Right ventricle myocardium inferior (tissue), 1 donor: ENCODE measurements at places on chromosomes 6 and 20. TPM values are rescaled to one million over a fixed set of nuclear protein-coding genes. Genes with fewer than 3 reads are reported as not detected.

POFUT1 gene
- 24.5 TPM for total RNA-seq

PROKR2 gene
- total RNA-seq, result not detected

KHDC1L gene
- total RNA-seq, result not detected

STK4 gene
- total RNA-seq, result 10.3 TPM

SIRPB2 gene
- 4.0 TPM for total RNA-seq

PI16 gene
- total RNA-seq, result 15.1 TPM

DNA sequence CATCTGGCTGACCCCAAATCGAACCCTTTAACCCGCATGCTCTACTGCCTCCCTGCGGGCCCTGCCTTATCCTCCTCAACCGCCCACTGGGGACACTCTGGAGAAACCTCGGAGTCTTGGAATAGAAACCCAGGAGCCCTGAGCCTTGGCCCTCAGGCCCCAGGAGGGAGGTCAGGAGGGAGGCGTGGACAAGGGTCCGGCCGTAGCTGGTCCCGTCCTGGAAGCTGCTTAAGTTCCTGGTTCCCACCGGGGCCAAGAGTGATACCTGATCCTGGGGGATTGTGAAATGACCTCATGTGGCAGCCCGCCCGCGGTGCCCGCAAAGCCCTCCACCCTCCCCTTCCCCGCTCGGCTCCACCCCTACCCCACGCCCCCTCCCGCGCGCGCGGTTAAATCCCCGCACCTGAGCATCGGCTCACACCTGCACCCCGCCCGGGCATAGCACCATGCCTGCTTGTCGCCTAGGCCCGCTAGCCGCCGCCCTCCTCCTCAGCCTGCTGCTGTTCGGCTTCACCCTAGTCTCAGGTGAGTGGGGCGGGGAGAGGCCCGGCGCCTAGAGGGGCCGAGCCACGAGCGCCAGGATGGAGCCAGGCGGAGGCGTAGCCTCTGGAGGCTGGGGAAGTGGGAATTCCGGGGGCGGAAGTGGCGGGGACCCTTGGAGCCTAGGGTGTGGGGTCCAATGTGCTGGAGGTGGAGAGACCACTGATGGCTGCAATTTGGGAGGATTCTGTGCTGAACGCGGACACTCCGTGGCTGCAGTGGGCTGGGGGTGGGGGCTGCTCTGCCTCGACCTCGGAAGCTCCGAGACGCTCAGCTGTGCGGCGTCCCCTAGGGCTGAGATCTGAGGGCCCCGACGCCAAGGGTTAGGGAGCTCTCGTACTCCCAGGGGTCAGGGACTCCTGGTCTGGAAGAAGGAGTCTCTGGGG is at the start of gene WFDC2:
TSS of gene WFDC2 (plus strand) at position 418 of the 926 bp plus-strand sequence. CDS start at position 447, 29 bp downstream.
- no peak for DNase-seq

- DNase-seq, result no peak
Observed at GRCh38 chr6:138652824-138653223, 120.7 kb upstream of the CCDC28A start.

DNA sequence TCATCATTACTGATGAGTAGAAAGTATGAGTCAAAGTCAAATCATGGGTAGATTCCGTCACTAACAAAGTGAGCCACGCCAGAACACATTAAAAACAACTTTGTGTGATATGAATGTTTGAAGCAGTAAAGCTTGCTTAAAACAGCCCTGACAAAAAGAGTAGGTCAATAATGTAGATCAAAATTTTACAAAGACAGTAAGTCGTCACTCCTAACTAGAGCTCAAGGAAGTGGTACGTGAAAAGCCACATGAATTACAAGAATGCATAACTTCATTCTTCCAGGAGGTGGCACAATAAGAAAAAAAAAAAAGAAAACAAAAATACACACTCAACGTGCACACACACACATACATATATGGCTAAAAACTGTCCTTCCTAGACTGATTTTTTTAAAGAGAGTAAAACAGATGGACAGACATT is 69.9 kb downstream of the HACE1 start:
- no peak for DNase-seq

DNA sequence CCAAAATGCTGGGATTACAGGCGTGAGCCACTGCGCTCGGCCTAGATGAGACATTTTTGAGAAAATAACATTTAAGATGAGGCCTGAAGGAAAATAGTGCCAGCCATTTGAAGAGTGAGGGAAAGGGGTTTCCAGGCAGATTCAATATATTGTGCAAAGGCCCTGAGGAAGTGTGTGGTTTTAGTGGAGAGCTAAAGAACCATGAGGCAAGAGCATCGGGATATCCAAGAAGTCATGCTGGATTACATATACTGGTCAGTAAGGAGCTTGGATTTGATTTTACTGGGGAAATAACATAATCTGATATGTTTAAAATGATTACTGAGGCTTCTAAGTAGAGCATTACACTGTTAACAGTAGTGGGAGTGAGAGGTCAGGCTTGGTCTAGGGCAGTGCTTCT is 47.0 kb downstream of the CARMIL1 start:
- no peak for DNase-seq

DNA sequence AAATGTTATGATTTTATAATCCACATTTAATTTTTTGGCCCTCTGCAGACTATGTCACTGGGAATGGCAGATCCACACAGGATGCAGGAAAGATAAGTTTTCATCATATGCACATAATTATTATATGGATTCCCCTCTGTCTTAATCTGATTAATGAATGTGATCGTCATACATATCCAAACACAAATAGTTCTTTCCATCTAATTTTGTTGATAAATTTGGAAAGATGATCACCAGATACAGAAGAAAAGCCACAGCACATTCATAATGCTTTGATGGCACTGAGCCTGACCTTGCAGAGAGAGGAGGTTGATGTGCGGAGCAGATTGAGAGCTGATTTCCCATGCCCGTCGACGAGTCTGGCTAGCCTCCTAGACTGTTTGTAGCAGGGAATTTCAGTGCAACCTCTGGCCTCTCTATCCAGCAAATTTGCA is 471.5 kb downstream of the EPM2A start:
- no peak for DNase-seq

DNA sequence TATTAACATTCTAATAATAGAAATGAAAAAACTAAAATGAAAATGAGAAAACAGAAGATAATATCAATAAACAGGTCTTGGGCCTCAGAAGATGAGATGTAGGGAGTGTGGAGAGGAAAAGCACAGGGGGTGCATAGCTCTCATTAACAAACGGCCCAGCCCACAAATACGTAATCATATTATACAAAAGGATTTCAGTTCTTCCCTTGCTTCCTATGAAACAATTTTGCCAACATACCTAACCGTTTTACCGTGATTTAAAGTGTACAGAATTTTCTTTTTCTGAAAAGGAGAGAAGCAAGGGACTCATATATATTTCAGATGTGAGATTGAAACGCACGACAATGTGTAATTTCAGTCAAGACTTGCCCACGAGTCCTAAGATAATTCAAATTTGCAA is 136.0 kb downstream of the HFE start:
- DNase-seq, result no peak

- no peak for DNase-seq
Observed at GRCh38 chr6:112148103-112148502, 60.7 kb downstream of the FAM229B start.

GRCh38 chr20:25283221-25283951 is 35.5 kb downstream of the PYGB start:
- DNase-seq, result peak; percentile 60

DNA sequence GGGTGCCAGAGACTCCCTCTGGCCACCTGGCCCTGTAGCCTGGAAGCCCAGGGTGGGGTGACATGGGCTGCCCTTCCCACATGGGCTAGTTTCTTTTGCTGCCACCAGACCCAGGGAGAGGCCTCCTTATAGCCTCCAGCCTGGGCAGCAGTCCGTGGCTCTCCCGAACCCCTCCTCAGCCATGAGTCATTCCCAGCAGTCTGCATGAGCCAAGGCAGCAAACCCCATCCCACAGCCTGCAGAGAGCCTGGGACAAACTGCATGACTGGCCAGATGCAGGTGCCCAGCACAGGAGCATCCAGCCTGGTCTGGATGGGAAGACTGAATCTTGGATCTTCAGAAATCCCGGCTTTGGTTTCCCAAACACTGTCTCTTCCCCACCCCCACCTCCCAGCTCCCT is 75.7 kb downstream of the MRPL14 start:
- peak; percentile 64 for DNase-seq

- DNase-seq, result no peak
Observed at GRCh38 chr6:82072751-82073150, 174.8 kb downstream of the IBTK start.

DNA sequence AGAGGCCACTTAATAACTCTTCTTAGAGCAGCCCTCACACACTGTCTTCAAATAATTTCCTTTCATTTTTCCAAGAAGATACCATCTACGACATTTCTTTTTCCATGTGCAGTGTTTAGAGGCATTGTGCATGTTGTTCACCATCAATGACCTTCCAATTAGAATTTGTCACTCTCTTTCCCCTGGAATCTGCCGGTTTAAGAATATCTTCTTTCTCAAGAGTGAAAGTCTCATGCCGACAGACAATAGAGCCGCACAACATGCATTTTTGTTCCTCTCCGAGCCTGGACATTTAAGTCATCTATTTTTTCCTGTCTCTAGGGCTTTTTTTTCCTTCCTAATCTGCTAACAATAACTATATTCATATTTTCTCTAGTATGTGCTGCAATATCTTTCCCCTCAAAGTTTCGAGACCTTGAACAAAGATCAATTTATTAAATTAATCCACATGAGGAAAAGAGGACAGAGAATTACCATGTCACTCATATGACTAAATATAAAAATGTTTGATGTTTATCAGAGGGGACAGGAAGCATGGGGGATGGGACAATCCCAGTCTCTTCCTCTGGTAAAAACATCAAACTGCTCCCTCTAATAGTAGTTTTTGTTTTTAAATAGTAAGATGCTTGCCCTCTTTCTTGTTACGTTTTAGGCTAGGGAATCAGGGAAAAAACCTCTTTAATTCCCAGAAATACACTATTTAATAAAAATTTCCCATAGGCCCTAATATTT is 893.4 kb downstream of the C6orf118 start:
- no peak for DNase-seq

DNA sequence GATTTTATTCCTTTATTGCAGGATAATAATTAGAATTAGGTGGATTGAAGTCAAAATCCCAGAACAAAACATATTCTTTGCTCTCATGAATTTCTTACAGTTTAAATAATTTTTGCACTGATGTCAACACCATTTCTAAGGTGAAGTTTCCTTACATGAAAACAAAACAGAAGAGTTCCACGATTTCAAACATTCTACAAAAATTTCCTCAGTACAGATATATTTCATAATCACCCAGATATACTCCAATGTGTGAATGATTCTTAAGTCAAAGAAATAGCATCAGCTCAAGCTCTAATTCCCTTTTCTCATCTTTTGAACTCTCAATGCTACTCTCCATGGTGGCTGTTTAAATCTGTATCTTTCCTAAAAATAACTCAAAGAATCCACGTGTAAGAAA is 39.5 kb upstream of the THBS2 start:
- DNase-seq, result no peak

DNA sequence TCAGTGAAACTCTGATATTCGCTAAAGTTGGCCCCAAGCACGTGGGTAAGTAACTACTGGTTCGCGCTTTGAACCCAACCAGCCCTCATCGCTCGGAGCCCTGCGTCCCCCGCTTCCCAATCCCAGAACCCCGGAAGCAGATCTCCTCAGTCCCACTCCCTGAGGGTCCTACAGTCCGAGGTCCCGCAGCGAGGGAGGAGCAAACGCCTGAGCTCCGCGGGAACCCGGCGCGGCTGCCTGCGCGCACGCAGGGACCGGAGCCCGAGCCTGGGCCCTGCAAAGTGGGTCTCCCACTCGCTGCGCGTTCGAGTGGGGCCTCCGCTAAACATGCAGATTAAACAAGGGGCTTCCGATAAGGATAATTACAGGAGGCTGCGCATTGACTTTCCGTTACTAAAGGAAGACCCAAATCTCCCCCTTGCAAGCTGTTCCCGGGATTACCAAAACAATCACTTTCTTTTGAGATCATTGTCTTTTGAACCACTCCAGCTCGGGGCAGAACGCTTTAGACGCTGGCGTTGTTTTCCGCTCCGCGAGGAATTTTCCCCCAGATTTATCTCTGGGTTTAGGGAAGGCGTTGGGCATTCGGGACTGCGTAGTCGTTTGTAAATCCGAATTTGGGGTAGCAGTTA is 1.3 kb upstream of the VSX1 start:
- DNase-seq, result no peak

DNA sequence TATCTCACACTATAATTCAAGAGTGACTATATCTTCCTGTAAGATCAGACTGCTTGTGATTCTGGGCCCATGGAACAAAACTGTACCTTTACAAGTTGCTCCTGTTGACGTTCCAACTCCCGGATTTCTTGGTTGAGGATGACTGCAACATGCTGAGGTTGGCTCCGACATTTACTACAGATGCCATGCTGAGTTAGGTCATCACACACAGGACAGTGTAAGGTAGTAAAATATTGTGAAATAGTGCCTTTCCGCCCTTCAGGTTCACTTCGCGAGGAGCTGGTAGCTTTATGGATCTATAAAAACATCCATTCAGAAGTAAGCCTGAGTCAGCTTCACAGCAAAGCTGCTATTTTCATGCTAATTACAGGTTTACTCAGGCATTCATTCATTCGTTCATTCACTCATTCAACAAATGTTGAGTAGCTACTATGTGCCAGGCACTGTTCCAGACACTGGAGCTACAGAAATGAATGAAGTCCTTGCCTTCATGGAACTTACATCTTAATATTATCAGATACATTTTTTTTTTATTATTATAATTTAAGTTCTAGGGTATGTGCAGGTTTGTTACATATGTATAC is 175.7 kb downstream of the REV3L start:
- no peak for DNase-seq

- DNase-seq, result no peak
Observed at GRCh38 chr6:66771626-66772025, 1064.6 kb upstream of the EYS start.

DNA sequence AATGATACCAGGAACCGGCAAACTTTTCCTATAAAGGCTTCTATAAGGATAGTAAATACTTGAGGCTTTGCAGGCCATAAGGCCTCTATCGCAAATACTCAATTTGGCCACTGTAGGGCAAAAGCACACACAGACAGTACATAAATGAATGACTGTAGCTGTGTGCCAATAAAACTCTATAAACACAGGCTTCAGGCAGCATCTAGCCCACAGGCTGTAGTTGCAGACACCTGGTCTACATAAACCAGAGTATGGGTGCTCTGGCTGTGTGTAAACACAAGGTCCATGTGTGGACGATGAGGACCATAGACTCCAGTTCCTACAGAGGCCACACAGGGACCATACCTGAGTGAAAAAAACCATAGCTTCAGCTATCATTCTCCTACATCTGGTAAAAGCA is 52.2 kb downstream of the ZMYND8 start:
- no peak for DNase-seq

DNA sequence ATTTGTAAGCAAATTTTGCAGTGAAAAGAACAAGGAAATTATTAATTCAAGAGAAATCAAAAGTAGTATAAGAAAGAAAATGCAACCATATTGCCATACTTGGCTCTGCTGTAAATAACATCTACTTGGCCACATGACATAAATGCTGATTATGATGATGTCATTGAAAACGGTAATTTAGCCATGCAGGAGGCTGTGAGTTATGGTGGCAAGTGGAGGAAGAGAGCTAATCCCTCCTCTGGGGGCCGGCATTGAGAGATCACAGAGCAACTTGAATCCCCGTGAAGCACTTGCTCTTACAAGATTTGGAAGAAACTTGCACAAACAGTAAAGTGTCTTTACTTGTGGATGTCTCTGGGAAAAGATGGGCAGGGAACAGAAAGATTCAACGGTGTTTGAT is 456.6 kb downstream of the PREX1 start:
- DNase-seq, result no peak

- DNase-seq, result no peak
Observed at GRCh38 chr6:40936818-40937251, 102.2 kb downstream of the UNC5CL start.
